Activated T-helper 9 cell treated with anti-CD3 and anti-CD28 coated beads, Interleukin-2, amount 50 U/mL, for 16 hours (primary cell): ENCODE measurements at places on chromosomes 6 and 20.
A peak's percentile ranks its signal among the peaks of the same experiment; 100 is the strongest.

DNA sequence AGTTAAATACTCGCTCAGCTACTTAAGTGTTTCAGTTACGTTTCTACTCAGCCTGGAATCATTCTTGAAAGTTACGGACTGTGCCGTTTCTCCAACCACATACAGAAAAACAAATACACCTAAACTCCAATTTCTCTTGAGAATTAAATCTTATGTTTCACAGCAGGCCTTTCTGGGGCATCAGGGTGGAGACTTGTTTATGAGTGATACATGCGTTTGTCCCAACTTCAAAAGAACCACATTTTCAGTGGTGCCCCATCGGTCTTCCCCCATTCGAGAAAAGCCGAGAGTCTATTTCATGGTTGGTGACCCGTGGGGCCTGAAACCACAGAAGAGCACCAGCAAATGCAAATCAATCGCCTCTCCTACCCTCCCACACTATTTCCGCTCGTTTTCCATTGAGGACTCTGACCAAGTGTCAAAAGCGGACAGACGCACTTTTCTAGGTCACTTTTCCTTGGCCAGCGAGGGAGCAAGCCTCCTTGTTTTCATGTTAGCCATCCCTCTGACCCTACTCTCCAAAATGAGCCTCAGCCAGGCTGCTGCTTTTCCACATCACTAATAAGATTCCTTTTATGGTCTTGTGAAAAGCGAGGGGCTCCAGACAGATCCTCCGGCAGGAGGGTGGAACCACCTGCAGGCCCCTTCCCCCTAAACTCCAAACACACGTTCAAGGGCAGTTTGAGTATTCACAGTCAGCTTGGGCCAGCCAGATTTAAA, 3.1 kb downstream of the JAG1 start:
- DNase-seq, result no peak

GRCh38 chr6:116380346-116380745, 9.6 kb downstream of the DSE start:
- DNase-seq, result no peak

- peak; percentile 85 for DNase-seq
These were observed 31.5 kb downstream of the SF3B5 start for GRCh38 chr6:144063744-144064401.

GRCh38 chr6:78942446-78942845, 75.1 kb downstream of the IRAK1BP1 start:
- DNase-seq, result no peak

DNA sequence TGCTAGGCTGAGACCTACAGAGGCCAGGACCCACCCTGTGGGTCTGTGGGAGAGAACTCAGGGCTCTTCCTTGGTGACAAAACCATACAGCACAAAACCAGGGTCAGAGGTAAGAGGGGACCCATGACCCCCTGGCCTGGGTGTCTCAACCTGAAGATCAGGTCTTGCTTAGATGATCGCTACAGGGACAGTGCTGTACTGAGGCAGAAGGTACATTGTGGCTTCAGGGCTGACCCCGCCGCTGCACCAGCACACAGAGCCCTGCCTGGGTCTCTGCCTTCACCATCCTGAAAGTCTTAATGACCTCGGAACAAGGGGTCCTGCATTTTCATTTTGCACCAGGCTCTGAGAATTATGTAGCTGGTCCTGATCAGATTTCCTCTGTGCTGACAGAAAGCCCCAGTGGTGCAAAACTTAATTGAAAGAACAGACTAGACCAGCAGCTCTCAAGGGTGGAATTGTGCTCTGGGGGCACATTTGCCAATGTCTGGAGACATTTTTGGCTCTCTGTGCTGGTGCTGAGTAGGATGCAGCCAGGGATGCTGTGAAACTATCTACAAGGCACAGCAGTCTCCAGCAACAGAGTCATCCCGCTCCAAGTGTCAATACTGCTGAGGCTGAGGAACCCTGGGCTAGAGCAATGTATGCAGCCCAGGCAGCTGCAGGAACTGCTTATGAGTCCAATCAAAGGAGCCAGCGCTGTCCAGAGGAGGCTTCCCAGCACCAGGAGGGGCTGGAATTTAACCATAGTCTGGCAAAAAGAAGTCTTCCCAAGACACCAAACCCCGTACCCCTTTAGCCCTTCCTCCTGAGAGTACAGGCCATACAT, 254.9 kb downstream of the ERMARD start:
- no peak for DNase-seq

DNA sequence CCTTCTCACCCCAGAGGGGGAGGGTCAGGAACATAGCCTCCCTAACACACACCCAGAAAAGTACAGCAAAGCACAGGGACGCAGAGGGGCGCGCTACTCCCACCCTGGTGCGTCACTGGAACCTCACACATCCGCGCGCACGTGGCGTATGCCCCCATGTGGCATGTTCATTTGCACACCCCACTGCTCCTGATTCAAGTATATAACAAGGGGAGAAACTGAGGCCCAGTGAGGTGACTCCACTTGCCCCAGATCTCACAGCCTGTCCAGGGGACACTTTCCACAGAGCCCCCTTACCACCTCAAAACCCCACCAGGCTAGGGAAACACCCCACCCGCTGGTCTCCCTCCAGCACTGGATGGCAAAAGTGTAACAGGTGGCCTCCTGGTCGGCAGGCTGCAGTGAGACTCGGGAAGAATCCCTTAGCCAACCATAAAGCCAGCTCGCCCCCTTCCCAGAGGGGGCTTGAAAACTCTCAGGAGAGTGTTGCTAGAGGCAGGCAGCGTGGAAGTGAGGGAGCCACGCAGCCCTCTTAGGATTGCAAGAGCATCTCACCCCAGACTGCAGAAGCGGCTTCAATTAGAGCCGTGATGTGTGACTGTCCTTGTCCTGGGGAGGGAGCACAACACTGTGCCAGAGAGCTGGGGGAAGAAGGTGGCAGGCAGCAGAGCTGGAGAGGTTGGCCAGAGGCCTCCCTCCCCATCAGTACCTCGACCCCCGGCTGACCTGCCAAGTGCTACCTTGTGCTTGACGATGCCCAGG, at the start of gene GRM4:
Gene GRM4, minus strand, starts transcription at position 67 of the 762 bp plus-strand sequence. CDS start 12,591 bp downstream, outside the sequence.
- DNase-seq, result no peak

GRCh38 chr20:41411391-41411847, 44.8 kb upstream of the EMILIN3 start:
- DNase-seq, result no peak

GRCh38 chr20:22821081-22821727, 213.9 kb upstream of the SSTR4 start:
- DNase-seq, result no peak

DNA sequence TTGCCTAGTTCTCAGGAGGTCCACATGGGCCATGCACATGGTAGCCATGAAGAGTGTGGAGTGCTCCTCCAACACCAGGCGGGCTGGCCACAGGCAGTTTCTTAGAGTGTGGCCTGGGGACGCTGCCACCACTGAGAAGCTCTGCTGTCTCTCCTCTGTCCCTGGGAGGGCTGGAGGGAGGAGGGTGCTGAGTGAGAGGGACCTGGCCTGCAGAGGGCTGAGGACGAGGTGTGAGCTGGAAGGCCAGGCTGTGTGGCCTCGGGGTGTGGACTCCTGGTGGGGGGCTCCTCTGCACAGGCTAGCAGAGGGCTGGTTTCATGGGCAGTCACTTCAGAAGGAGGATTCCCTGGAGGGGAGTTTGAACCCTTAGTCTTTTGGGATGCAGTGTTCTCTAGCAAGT, 39.7 kb downstream of the SYNJ2 start:
- DNase-seq, result no peak

DNA sequence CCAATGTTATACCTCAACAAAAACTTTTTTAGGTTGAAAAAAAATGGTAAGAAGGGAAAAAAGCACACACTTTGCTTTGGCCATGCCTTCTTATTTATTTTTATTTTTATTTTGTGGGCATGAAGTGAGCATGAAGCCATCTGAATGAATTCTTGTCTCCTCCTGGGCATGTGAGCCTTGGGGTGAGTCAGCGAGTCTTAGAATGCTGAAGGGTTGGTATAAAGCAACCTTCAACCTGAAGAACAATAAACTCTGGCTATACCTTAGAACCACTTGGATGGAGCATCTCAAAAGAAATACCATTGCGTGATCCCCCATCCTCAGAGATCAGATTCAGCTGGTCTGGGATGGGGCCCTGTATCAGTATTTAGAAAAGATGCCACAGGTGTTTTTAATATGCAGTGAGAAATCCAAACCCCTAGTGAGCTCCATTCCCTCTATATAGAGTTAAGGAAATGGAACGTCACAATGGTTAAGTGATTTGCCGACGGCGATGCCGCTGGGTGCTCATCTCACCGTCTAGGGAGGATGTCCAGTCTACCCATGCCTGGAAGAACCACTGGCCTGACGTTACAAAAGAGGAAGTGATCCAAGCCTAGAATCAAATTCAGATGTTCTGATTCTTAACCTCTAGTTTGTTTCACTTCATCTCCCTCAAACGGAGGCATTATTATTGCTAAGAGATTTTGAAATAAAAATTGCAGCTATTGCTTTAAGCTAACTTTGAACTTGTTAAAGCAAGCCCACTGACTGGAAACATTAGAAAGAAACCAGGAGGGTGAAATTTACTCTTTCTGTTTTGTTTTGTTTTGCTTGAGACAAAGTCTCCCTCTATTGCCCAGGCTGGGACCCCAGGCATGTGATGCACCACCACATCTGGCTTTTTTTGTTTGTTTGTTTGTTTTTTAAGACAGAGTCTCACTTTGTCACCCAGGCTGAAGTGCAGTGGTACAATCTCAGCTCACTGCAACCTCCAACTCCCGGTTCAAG, 67.1 kb downstream of the EDN1 start:
- no peak for DNase-seq

DNA sequence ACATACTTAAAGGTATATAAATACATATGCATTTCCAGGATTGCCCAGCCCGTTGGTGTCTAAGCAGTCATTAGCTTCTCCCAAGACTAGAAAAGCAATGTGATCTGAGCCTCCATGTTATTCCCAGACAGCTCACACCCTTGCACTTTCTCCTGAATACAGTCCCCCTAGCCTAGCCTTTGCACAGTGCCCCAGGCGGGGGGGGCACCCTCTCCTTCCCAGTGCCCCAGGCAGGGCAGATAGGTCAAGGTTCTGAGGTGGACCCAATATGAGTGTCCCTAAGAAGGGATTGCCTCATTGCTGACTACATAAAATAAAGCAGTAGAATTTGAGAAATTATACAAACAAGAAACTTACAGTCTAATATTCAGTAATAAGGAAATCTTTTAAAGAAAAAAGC, 15.4 kb upstream of the GNRH2 start:
- DNase-seq, result no peak

GRCh38 chr6:11604836-11605506, 67.4 kb downstream of the TMEM170B start:
- DNase-seq, result no peak

DNA sequence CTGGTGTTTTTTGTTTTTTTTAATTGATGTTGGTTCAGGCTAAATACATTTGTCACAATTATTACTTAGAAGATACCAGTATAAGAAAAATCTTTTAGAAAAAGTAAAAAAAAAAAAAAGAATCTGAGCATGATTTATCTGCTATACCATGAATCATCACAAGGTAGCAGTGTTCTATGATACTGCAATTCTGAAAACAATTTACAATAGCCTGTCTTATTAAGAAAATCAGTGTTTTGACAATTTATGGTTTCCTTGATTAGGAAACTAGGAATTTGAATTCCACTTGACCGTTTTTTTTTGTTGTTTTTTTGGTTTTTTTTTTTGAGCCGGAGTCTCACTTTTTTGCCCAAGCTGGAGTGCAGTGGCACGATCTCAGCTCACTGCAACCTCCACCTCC, 9.3 kb upstream of the MAK start:
- DNase-seq, result no peak

DNA sequence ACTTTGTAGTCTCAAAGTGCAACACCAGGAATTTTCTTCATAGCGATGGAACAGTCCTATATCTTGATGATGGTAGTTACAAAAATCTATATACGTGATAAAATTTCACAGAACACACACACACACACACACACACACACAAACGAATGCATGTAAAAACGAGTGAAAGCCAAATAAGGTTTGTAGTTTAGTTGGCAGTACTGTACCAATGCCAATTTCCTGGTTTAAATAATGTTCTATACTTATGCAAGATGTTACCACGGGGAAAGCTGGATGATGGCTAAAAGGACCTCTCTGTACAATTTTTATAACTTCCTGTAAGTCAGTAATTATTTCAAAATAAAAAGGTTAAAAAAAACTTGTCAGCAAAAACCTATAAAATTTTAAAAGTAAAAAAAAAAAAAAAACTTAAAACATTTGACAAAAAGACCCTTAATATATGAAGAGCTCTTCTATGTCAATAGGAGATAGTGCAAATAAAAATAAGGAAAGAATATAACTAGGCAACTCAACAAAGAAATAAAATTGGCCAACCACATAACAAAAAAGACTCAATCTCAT, 37.6 kb downstream of the PDSS2 start:
- DNase-seq, result no peak

- DNase-seq, result no peak
These were observed 279.6 kb downstream of the TFAP2B start for GRCh38 chr6:51098246-51098645.

GRCh38 chr6:112193117-112193516, 61.2 kb downstream of the LAMA4 start:
- DNase-seq, result no peak

DNA sequence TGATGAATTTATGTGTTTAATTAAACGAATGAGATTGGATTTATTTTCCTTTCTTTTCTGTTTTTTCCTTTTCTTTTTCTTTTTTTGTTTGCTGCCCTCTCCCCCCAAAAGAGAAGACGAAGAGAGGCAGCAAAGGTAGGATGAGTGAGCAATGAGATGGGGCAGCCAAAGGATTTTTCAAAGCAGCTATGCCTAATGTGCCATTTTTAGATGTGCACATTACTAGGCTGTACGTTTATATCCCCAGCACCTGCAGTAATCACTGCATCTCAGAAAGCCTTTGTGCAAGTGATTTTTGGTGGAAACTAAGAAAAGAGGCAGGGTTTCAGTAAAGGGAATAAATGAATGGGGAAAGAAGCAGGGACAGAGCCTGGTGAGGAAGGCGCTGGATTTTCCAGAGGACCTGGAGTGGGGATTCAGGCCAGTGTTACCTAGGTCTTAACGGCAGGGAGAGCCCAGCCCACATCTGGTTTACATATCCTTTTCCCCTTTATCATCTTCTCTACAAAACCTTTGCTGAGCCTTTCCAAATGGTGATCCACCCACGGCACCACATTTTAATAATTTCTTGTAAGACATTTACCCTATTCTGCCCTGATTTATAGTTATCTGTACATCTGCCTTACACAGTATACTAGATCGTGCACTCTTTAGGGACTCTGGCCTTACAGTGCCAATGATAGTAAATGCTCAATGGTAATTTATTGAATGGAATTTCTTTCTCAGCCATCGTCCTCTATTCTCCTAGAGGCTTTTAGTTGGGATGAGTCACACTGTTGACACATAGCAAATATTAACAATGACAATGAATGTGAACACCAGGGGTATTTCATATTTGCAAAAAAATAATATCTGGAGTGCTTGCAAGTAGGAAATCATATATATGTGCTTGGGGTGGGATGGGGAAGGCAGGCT, 38.3 kb upstream of the ATXN1 start:
- no peak for DNase-seq

DNA sequence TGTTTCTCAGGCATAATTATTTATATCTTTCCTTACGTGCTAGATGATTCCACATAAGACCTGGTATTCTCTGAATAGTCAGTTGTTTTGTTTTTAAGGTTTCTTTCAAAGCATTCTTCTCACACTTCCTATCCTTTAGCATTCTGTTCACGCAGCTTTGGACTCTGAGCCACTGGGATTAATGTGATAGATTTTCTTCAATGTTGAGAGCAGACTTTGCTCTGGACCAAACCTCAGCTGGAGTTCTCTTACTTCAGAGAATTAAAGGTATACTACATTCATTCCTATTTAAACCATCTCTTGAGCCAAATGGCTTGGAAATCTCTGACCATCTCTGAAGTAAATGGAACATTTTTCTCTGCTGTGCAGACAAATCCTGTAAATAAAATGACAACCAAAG, 70.7 kb upstream of the TRAF3IP2 start:
- DNase-seq, result no peak

GRCh38 chr6:144696610-144697368, 411.7 kb downstream of the UTRN start:
- no peak for DNase-seq
